Progenitor cell of endocrine pancreas (in vitro differentiated cells): ENCODE measurements at places on chromosomes 11 and 22. TPM values are rescaled to one million over a fixed set of nuclear protein-coding genes. Genes with fewer than 3 reads are reported as not detected.

Gene ACTN3
- 0.43 and 0.44 TPM in 2 replicates for total RNA-seq

Gene MIEF1
- 30.5 and 32.4 TPM in 2 replicates for total RNA-seq

Gene TRIM49
- not detected in 2 replicates for total RNA-seq

Gene CCDC73
- not detected in 2 replicates for total RNA-seq

Gene PRR33
- not detected in 2 replicates for total RNA-seq

Gene CD6
- 0.55 and 0.62 TPM in 2 replicates for total RNA-seq

Gene PLAAT2
- not detected in 2 replicates for total RNA-seq

Gene MEI1
- total RNA-seq = 1.0 and 1.5 TPM in 2 replicates

DNA sequence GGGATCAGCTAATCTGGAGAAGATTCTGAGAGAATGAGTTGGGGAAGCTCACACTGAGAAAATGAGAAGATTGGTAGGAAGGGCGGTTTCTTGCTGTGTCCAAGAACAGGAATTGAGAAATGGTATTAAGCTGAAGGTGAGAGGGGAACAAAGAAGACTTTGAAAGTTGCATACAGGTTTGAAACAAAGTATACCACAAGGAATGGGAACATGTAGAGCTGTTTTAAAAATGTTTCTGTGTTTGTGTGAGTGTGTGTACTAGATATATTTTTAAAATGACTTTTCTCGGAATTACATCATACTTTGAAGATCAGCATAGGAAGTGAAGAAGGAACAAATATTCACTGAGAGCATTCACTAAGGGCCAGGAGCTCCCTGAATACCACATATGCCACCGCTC is 24.4 kb upstream of the IZUMO1R start:
- H3K27me3 ChIP-seq = no peaks in the 10 kb centered on the region
- no peak overlapping the region for H3K27ac ChIP-seq
- no peaks in the 10 kb centered on the region for H3K4me1 ChIP-seq
- DNase-seq = no peak
- no peaks in the 10 kb centered on the region for H3K36me3 ChIP-seq

- no peaks in the 10 kb centered on the region for H3K36me3 ChIP-seq
- no peaks in the 10 kb centered on the region for H3K27me3 ChIP-seq
- peaks cover 31% of the 10 kb centered on the region for H3K4me1 ChIP-seq
- H3K4me3 ChIP-seq = no peak overlapping the region
Measured at GRCh38 chr11:48093323-48093722, 113.0 kb downstream of the PTPRJ start.

- H3K27ac ChIP-seq = no peak overlapping the region
- no peak for DNase-seq
- peaks cover 18% of the 10 kb centered on the region for H3K27me3 ChIP-seq
- no peaks in the 10 kb centered on the region for H3K4me1 ChIP-seq
- H3K4me3 ChIP-seq = no peak overlapping the region
Measured at GRCh38 chr11:15035283-15035682, 38.1 kb upstream of the CALCB start.

- no peaks in the 10 kb centered on the region for H3K36me3 ChIP-seq
- peaks cover 18% of the 10 kb centered on the region for H3K27me3 ChIP-seq
- peaks cover 9% of the 10 kb centered on the region for H3K4me1 ChIP-seq
- no peak overlapping the region for H3K27ac ChIP-seq
- H3K4me3 ChIP-seq = no peak overlapping the region
Measured at GRCh38 chr11:15106201-15106965, 8.3 kb upstream of the INSC start.

DNA sequence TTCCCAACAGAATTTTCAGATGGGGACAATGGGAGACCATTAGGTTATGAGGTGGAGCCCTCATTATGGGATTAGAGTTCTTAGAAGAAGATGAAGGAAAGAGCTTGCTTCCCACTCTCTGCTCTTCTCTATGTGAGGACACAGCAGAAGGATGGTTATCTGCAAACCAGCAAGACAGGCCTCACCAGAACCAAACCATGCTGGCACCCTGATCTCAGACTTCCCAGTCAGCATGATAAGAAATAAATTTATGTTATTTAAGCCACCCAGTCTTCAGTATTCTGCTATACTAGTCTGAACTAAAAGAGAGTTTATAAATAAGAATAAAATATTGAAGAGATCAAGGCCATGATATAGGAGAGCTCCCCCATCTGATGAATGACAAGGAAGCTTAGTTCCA is 946.3 kb upstream of the CCDC90B start:
- DNase-seq = no peak
- H3K4me1 ChIP-seq = peaks cover 2% of the 10 kb centered on the region
- no peak overlapping the region for H3K27ac ChIP-seq
- H3K27me3 ChIP-seq = no peaks in the 10 kb centered on the region
- H3K36me3 ChIP-seq = no peaks in the 10 kb centered on the region
- H3K4me3 ChIP-seq = no peak overlapping the region

GRCh38 chr11:19323502-19323901 is 82.8 kb upstream of the E2F8 start:
- H3K4me1 ChIP-seq = no peaks in the 10 kb centered on the region
- peaks cover 28% of the 10 kb centered on the region for H3K27me3 ChIP-seq
- H3K4me3 ChIP-seq = no peak overlapping the region
- H3K27ac ChIP-seq = no peak overlapping the region
- DNase-seq = no peak

GRCh38 chr11:79170321-79170720 is 270.5 kb downstream of the TENM4 start:
- H3K4me3 ChIP-seq = no peak overlapping the region
- H3K36me3 ChIP-seq = peaks cover 1% of the 10 kb centered on the region

DNA sequence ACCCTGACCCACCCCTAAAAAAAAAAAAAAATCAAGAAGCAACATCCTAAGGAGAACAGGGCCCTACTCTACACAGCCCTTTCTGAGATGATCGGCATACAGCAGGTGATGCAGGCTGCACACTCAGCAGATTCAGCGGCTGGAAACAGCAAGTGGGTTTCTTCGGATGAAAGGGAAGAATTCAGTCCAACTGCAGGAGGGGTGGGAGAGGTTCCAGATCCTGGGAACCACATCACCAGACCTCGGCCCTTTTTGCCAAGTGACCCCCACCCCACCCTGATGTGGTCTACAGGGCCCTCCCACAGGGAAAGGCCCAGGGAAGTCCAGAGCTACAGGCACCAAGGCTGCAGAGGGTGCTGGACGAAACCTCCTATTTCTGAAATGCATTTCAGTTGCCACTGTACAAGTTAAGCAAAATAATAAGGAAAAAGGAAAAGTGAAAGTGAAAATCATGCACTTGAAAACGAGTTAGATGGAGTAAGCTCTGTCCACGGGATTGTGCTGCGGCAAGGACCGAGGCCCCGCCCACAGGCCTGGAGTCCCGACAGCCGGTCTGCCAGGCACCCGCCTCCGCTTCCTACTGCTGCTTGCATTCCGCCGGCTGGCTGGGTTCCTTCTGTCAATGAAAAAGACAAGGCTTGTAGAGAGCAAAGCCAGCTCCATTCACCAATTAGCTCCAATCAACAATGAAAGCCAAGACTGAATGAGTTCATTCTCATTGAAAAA is 16.0 kb upstream of the PHLDA2 start:
- H3K4me1 ChIP-seq = peaks cover 5% of the 10 kb centered on the region
- H3K27me3 ChIP-seq = no peaks in the 10 kb centered on the region
- no peak for DNase-seq
- peak overlapping the region; percentile 13 for H3K27ac ChIP-seq
- peaks cover 19% of the 10 kb centered on the region for H3K36me3 ChIP-seq
- H3K4me3 ChIP-seq = no peak overlapping the region

- H3K27me3 ChIP-seq = no peaks in the 10 kb centered on the region
- H3K27ac ChIP-seq = no peak overlapping the region
- DNase-seq = no peak
- H3K4me3 ChIP-seq = no peak overlapping the region
Measured at GRCh38 chr11:7332962-7333361, 81.3 kb downstream of the SYT9 start.

GRCh38 chr22:40485813-40486667 is 115.6 kb downstream of the SGSM3 start:
- H3K4me1 ChIP-seq = no peaks in the 10 kb centered on the region
- H3K27ac ChIP-seq = no peak overlapping the region
- H3K4me3 ChIP-seq = no peak overlapping the region
- peaks cover 8% of the 10 kb centered on the region for H3K36me3 ChIP-seq
- no peak for DNase-seq
- no peaks in the 10 kb centered on the region for H3K27me3 ChIP-seq

DNA sequence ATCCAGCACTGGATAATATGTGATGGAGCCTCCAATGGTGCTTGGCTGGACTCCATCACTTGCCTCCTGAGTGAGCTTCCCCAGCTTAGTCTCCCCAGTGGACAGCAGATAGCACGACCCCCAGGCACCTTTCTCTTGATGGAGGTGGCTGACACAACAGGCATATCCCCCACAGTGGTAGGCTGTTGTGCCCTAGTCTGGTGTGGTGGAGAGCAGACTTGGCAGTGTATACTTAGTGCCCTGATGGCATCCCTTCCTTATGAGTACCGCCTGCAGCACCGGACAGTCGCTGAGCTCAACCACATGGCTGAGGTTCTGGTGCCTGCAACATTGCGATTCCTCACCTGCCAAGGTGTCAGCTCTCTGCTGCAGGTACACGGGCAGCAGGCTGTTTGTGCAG is 50.1 kb downstream of the DNHD1 start:
- H3K36me3 ChIP-seq = no peaks in the 10 kb centered on the region
- no peak for DNase-seq
- H3K27me3 ChIP-seq = no peaks in the 10 kb centered on the region
- H3K4me1 ChIP-seq = peaks cover 2% of the 10 kb centered on the region
- no peak overlapping the region for H3K4me3 ChIP-seq

DNA sequence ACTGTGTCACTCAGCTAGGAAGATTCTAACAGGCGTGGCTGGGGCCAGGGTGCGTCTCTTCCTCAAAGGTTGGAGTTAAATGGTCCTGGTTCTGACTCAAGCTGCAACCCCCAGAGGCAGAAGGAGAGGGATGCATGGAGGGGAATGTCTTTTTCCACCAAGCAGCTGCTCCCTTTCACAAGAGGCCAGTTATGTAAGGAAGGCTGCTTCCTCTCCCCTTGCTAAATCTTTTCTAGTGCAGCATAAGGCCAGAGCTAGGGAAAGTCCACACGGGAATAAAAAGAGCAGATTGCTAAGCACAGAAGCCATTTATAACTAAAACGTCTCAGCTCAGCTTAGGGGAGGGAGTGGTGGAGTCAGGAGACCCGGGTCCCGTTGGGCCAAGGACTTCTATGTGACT is 10.0 kb downstream of the PVALB start:
- DNase-seq = no peak
- no peak overlapping the region for H3K4me3 ChIP-seq
- peaks cover 48% of the 10 kb centered on the region for H3K27me3 ChIP-seq
- H3K36me3 ChIP-seq = no peaks in the 10 kb centered on the region
- H3K27ac ChIP-seq = no peak overlapping the region

DNA sequence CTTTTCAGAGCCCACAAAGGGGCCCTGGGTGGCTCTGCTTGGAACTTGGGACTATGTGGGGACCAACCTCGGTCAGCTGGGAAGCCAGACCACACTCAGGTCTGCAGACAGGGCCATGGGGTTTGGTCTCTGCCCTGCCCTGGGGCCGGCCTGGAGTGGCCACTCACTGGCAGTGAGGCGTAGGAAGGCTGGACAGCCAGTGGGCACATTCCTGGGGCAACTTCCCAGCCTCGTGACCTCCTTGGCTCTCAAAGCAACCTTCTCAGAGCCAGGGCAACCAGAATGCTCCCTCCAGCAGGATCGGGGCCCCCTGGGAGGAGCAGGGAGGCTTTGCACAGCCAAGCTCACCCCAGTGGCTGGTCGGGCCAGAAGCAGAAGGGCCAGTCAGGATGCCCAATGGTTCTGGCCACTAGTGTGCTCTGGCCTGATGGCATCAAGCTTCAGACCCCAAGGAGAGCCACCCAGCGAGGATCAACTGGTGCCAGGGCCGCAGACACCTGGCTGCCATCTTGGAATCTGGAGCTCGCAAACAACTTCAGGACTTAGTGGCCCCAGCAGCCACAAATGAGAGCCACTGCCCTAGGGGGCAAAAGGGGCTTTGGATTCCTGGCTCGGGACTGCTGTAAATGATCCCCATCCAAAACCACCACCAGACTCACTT is 87.1 kb downstream of the MYEOV start:
- no peak for DNase-seq
- H3K27me3 ChIP-seq = peaks cover 5% of the 10 kb centered on the region
- no peaks in the 10 kb centered on the region for H3K4me1 ChIP-seq
- H3K4me3 ChIP-seq = no peak overlapping the region

GRCh38 chr11:133898770-133899115 is 53.4 kb upstream of the SPATA19 start:
- peaks cover 12% of the 10 kb centered on the region for H3K27me3 ChIP-seq
- no peak for DNase-seq
- H3K4me3 ChIP-seq = no peak overlapping the region
- H3K27ac ChIP-seq = no peak overlapping the region

- H3K36me3 ChIP-seq = peaks cover 27% of the 10 kb centered on the region
- no peak overlapping the region for H3K4me3 ChIP-seq
- DNase-seq = no peak
- H3K4me1 ChIP-seq = no peaks in the 10 kb centered on the region
Measured at GRCh38 chr22:44823806-44824205, 71.4 kb downstream of the ARHGAP8 start.

DNA sequence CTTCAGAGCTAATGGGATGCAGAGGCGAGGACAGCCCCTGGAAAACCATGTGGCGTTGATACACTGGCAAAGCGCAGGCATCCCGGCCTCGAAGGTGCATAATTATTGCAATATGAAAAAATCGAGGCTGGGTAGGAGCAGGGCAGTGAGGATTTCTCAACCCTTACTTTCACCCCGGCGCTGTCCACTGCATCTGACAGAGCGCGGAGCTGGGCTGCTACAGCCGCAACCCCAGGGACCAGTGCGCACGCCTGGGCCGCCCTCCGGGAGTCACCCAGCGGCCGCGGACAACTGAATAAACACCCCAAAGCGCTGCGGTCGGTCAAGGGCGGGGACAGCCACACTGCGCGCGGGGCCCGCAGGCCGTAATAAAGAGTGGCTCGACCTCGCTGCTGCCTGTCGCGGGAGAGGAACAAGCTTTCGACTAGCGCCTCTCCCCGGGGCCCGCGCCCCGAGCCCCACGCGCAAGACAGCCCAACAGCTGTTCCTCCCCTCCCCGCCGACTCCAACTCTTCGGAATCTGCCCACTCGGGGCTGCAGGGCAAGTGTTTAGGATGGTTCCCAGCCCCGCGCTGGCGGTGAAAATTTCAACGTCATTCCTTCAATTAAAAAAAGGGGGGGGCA is 3.6 kb upstream of the WT1 start:
- peak; percentile 33 for DNase-seq
- no peak overlapping the region for H3K27ac ChIP-seq
- no peak overlapping the region for H3K4me3 ChIP-seq
- no peaks in the 10 kb centered on the region for H3K36me3 ChIP-seq
- H3K4me1 ChIP-seq = peaks cover 6% of the 10 kb centered on the region
- H3K27me3 ChIP-seq = peaks cover 90% of the 10 kb centered on the region

GRCh38 chr11:17369094-17369493 is 17.5 kb downstream of the NCR3LG1 start:
- DNase-seq = no peak
- no peaks in the 10 kb centered on the region for H3K27me3 ChIP-seq
- H3K4me3 ChIP-seq = no peak overlapping the region
